ENCODE measurements at places on chromosomes 2 and 18. TPM values are rescaled to one million over a fixed set of nuclear protein-coding genes. Genes with fewer than 3 reads are reported as not detected.

Gene EVA1A
- total RNA-seq: not detected

Gene CDCA7
- 6.4 TPM for total RNA-seq

Gene NUP35
- total RNA-seq: 7.5 TPM

Gene SP5
- 0.41 TPM for total RNA-seq

Gene CIAO1
- 114 TPM for total RNA-seq

Gene INHBB
- total RNA-seq: 0.20 TPM

Gene C2orf68
- total RNA-seq: 24.8 TPM

Gene SNORC
- 45.6 TPM for total RNA-seq

Gene SULT1C2
- total RNA-seq: not detected
